Cerebellar cortex (tissue), 1 donor: ENCODE measurements at places on chromosomes 4 and X.

GRCh38 chr4:75018811-75019479 lies 86.0 kb downstream of the PARM1 start:
- DNase-seq = no peak

- no peak for DNase-seq
Observed at GRCh38 chr4:15557786-15558550, 88.3 kb downstream of the CC2D2A start.

- DNase-seq = no peak
Observed at GRCh38 chr4:48645225-48645794, 134.8 kb downstream of the FRYL start.

GRCh38 chr4:74369855-74370254 lies 4.9 kb downstream of the EREG start:
- no peak for DNase-seq

GRCh38 chrX:72526534-72527508 lies 45.8 kb downstream of the HDAC8 start:
- DNase-seq = no peak

- no peak for DNase-seq
Observed at GRCh38 chr4:52990706-52991105, 128.6 kb downstream of the RASL11B start.

- DNase-seq = no peak
Observed at GRCh38 chr4:39286263-39286662, 79.9 kb downstream of the RFC1 start.

DNA sequence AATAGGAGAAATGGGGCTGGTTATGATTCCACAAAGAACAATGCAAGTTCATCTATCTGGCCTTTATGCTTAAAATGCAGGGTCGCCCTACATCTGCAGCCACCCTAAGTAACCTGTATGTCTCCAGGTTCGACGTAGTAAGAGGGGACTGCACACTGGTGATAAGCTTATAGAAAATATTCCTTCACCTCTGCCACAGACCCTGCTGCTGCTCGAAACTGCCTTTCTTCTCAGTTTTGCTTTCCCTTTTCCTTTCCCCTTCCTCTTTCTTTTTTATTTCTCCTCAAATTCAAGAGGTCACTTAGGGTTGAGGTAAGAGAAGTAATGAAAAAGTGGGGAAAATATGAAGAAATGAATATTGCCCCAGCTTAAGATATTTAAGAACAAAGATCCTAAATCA lies 123.5 kb downstream of the DCHS2 start:
- no peak for DNase-seq

DNA sequence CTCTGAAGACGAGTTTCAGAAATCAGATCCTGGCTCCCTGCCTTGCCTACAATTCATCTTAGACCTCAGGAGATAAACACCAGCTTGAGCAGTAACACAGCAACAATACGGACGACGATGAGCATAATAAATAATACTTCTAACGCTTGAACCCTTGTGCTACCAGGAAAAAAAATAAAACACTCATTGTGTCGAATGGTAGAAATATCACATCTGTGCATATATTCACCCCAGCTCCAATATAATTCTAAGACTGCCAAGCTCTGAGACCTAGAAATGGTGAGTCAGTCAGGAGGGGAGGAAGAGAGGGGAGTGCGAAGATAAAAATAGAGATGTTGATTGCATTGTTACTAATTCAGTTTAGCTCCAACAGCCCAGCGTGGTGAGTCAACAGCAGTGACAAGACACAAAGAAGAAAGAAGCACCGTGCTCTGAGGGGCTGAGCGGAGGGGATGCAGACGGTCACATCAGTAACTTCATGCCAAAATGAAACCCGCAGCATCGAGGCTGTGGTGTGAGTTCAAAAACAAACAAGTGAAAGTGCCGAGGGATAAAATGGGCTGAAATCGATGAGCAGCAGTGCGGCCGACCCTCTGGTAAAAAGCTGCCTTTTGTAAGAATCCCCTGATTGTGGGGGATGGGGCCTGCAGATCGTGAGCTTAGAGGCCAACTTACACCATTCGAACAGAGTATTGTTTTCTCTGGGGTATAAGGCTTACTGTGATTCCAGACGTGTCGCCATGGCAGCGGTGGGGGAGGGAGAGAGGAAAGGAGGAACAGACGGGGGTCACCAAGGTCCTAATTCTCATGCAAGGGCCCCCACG lies 150.4 kb downstream of the MGST2 start:
- DNase-seq = peak; percentile 77

DNA sequence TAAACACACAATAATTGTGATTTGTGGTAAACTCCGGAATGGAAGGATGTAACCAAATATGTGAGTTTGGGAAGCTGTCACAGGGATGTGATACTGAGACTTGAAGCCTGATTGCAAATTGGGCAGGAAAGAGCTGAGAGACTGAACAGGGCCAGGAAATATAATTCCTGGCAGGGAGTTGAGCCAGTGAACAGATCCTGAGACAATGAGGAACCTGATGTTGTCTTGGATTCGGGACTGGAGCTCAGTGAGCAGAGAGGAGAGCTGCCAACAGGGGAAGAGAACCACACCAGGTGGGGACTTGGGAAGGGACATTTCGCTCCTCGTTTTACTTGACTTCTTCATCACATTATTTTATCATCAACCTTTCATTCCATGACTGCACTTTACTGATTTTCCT lies 386.0 kb downstream of the TLL1 start:
- peak; percentile 83 for DNase-seq
